Activated T-helper 2 cell treated with anti-CD3 and anti-CD28 coated beads, Interferon-gamma antibody, Interleukin-2, Interleukin-4, amounts not matched to agents 10 μg/mL and 5 μg/mL and 100 μg/mL, durations not matched to agents 14 hours and 24 hours and 36 hours (primary cell): ENCODE measurements at places on chromosomes 3 and 15. TPM values are rescaled to one million over a fixed set of nuclear protein-coding genes. Genes with fewer than 3 reads are reported as not detected.
A peak's percentile ranks its signal among the peaks of the same experiment; 100 is the strongest.

DNA sequence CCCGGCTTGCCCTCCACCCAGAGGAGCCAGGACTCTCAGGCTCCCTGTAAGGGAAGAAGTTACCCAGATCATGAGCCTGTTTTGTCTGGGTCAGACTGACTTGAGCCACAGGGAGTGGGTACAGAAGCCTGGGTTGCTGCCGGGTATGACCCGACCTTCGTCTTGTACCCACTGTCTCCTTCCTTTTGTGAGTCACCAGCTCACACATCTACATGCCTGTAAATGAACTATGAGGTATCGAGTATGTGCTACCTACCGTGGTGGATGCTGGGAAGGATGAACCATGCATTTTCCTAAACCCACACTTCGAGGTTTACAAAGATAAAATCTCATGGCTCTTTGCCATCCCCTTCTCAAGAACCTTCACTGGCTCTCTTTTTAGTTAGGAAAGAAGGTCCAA, 56.9 kb downstream of the CACNA1D start:
- DNase-seq, result no peak
- peaks cover 43% of the 10 kb centered on the region for H3K4me1 ChIP-seq
- H3K27ac ChIP-seq, result peak overlapping the region; percentile 10
- no peaks in the 10 kb centered on the region for H3K27me3 ChIP-seq

DNA sequence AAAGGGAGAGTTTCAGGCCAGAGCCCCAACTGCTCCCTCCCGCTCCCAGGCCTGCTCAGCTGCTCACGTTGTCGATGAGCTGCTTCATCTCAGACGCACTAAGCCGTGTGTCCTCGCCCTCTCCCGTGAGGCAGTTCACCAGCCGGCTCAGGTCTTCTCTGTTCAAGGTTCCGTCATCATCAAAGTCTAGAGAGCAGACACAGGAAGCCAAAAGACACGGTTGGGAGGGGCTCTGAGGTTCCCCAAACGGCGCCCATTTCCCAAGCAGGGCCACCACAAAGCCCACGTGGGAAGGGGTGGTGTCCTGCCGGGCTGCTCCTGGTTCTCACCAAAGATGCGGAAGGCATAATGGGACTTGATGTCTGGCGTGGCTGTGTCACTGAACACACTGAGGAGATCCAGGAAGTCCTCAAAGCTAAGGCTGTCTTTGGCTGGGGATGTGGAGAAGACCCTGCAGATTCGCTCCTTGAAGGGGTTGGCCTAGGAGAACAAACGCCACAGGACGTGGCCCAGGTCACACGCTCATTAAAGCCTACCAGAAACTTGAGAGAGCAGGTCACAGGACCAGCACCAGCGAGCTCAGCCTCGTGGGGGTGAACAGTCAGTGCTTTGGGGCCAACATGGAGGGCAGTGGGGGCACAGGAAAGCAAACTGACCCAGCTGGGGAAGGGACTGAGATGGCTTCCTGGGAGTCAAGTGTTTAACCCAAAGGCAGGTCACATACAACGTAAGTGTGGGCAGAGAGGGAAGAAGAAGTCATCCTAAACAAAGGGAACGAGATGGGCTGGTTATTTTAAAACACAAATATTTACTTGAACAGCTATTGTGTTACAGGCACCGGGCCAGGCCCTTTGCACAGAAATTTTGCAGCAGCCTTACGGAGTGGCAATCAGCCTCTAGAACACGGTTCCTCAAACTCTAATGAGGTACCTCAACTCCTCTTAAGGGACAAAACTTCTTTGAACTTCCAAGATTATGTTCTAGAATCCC, 2.4 kb downstream of the CIB1 start:
- H3K36me3 ChIP-seq, result peaks cover 48% of the 10 kb centered on the region
- no peaks in the 10 kb centered on the region for H3K27me3 ChIP-seq
- peak overlapping the region; percentile 92 for H3K4me3 ChIP-seq

DNA sequence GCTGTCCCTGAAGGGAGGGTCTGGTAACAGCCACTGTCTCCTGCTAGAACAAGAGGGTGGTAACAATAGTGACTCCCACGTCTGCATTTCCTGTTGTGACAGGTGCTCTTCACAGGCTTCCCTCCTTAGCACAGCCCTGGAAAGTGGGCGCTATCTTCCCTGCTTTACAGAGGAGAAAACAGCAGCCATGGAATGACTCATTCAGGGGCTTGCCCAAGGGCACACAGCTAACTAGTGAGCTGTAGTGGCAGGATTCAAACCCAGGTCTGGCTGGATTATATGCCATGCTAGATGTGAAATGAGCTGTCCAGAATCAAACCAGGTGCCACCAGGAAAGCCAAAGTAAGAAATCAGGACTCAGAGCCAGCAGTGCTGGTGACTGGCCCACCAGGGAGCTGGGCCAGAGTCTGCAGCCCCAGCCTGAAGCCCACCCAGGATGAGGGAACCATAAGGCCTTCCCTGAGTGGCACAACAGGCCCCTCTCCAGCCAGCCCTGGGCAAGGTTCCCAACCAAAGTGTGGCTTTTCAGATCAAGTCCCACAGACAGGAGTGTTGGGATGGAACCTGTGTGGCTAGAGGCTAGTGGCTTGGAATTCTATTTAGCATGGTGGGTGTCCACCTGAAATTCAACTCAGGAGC, 102.4 kb downstream of the ETFA start:
- no peak overlapping the region for H3K4me3 ChIP-seq
- peaks cover 6% of the 10 kb centered on the region for H3K36me3 ChIP-seq
- DNase-seq, result no peak
- H3K27me3 ChIP-seq, result no peaks in the 10 kb centered on the region
- H3K4me1 ChIP-seq, result peaks cover 4% of the 10 kb centered on the region

- no peak for DNase-seq
- H3K27ac ChIP-seq, result peak overlapping the region; percentile 18
- H3K4me3 ChIP-seq, result no peak overlapping the region
- peaks cover 28% of the 10 kb centered on the region for H3K36me3 ChIP-seq
- H3K4me1 ChIP-seq, result peaks cover 48% of the 10 kb centered on the region
These were observed 43.7 kb downstream of the BTD start for GRCh38 chr3:15645246-15645645.

DNA sequence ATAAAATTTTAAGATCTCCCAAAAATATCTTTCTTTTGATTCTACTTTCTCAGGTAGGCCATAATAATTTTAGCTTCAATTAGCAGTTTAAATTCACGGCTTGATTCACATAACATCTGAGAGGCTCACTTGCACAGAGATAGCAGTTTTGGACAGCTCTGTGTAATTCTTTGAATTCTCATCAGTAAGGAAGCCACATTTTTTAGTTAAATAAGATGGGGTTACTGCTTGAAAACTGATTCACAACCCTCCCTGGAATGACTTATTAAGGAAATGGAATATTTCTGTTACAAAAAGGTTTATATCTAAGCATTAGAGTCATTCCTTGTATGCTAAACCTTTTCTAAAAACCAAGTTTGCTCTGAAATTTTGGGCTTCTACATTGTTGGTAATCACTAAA, 212.7 kb downstream of the ALCAM start:
- no peaks in the 10 kb centered on the region for H3K27me3 ChIP-seq
- DNase-seq, result no peak
- H3K4me1 ChIP-seq, result no peaks in the 10 kb centered on the region

DNA sequence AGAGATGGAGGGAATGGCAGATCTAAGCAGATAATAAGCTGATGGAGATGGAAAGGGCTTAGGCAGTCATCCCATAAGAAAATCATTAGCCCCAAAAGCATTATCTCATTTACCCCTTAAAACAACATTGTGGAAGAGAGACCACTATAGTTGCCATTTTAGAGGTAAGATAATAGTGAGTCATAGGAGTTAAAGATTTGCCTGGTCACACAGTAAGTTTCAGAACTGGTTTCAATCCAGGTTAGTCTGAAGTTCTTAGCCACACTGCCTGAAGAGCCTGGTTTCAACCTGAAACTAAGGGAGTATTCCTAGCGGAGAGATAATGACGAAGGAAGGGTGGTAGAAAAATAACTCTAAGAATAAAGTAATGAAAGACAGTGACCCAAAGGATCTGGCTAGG, 13.0 kb upstream of the UBR1 start:
- H3K27ac ChIP-seq, result no peak overlapping the region
- no peak overlapping the region for H3K4me3 ChIP-seq
- H3K4me1 ChIP-seq, result peaks cover 19% of the 10 kb centered on the region
- peaks cover 33% of the 10 kb centered on the region for H3K27me3 ChIP-seq
- H3K36me3 ChIP-seq, result no peaks in the 10 kb centered on the region
- no peak for DNase-seq

DNA sequence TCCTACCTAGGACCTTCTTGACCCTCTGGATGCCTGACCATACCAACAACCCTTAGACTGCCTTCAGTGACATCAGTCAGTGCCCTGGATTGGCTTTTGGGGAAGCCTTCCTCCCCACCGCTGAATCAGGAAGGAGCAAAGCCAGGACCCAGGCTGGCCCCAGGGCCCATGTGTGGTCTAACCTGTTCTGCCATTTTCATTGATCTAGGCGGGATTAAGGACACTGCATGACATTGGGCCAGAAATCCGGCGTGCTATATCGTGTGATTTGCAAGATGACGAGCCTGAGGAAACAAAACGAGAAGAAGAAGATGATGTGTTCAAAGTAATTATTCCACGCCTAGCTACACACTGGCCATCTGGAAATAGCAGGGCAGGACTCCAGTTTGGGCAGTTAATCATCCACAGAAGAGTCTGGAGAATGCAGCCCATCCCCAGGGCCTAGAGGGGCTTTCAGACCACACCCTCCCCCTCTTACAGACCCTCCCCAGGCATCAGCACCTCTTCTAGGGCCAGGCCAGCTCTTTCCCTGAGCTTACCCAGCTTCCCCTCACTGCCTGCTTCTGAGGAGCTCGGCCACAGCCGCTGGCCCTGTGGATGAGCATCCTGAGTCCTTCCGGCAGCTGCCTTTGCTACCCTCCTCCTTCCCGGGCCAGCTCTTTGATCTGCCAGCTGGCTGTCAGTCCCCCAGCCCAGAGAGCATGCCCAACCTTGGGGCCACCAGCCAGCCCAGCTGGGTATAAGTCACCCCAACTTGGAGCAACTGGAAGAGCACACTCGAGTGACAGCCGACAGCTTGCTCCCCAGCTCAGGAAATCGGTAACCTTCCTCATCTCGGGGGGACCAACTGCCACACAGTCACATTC, 45.9 kb downstream of the CHDH start:
- H3K36me3 ChIP-seq, result no peaks in the 10 kb centered on the region
- H3K27me3 ChIP-seq, result peaks cover 12% of the 10 kb centered on the region
- no peak overlapping the region for H3K27ac ChIP-seq
- no peak overlapping the region for H3K4me3 ChIP-seq

DNA sequence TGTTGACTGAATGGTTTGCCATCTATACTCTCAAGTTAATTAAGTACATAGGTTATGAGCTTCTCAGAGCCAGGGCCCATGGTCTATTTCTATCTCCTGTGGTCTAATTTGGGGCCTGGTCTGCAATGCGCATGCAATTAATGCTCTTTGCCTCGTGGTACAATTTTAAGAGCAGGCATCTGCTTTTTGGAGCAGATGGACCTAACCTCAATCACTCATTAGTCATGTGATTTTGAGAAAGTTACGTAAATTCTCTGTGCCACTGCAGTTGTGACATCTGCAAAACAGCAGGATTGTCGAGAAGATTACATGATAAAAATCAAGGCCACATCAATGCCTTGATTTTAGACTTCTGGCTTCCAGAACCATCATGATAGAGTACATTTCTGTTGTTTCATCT, 543.7 kb upstream of the ADAMTS9 start:
- no peaks in the 10 kb centered on the region for H3K36me3 ChIP-seq
- H3K27ac ChIP-seq, result no peak overlapping the region
- DNase-seq, result no peak
- H3K4me1 ChIP-seq, result no peaks in the 10 kb centered on the region
- H3K4me3 ChIP-seq, result no peak overlapping the region

DNA sequence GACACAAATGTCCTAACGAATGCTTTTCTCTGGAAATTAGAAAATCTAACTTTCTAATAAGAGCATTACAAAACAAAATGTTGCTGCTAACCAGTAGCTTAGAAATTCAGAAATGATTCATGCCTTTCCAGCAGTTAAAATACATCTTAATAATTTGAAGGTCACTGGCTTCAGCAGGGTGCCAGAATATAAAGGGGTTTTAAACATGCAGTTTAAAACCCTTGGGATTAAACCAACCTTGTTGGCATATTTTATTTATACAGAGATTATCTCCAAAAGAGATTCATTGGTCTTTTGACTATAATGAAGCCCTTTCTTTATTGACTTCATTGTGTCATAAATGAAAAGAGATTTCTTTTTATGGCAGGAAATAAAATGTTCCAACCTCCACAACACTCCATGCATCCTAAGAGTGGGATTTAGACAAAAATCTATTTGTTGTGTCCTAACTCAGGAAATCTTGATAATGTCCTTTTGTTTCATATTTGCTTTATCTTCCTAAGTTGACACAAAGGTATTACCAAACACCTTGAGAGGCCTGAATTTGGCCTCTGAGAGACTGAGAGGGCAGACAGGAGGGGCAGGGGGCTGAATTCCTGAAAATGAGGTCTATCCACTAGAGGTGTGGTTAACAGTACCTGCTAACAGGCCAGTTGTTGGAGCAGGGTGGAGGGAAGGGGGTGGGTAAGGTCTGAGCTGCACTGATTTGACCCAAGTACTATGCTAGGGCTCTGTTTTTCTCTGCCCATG, 124.4 kb downstream of the FEZF2 start:
- H3K4me3 ChIP-seq, result no peak overlapping the region
- no peaks in the 10 kb centered on the region for H3K27me3 ChIP-seq
- no peak overlapping the region for H3K27ac ChIP-seq
- H3K36me3 ChIP-seq, result no peaks in the 10 kb centered on the region
- DNase-seq, result no peak

GRCh38 chr3:127694467-127695215, 21.9 kb downstream of the ABTB1 start:
- no peaks in the 10 kb centered on the region for H3K27me3 ChIP-seq
- no peak for DNase-seq
- no peak overlapping the region for H3K27ac ChIP-seq

DNA sequence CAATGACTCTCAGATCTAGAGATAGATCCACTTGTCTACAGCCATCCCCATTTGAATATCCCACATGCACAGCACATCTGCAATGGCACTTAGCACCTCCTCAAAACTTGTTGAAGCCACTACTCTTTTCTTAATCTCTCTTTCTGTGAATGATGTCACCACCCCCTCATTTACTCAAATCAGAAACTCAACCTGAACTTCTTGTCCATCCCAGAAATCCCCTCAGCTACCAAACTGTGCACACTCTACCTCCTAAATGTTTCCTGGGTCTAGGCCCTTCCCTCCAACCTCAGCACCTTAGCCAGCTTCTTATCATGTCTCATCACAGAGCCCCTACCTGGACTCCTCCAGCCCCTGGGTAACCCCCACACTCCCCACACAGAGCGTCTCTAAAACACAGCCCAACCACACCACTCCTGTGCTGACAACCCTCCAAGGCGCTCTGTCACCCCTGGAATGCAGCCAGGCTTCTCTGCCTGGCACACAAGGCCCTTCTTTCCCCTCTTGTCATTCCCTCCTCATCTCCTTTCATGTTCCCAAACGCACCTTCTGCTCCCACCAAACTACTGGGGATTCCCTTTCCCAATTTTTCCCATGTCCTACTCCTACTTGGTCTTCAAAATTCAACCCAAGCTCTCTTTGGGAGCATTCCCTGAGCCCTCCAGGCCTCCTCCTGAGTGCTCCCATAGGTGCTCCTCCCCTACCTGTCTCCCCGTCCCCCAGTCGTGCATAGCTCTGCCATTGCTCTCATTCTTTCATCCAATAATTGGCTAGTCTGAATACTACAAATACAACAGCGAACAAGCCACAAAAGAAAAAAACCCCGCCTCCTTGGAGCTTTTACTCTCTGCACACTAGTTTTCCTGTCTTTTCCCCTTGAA, 39.8 kb upstream of the ZBTB38 start:
- H3K27me3 ChIP-seq, result no peaks in the 10 kb centered on the region
- no peak overlapping the region for H3K4me3 ChIP-seq
- H3K27ac ChIP-seq, result peak overlapping the region; percentile 13
- H3K4me1 ChIP-seq, result peaks cover 13% of the 10 kb centered on the region
- DNase-seq, result no peak

Gene UBA7
- 92.0 and 95.7 TPM in 2 replicates for total RNA-seq

Gene EPHA3
- total RNA-seq, result not detected in 2 replicates
